HS-5 (cell line): ENCODE measurements at places on chromosomes 5 and 9.

GRCh38 chr5:94853120-94853519 lies 234.7 kb downstream of the SLF1 start:
- DNase-seq: no peak

DNA sequence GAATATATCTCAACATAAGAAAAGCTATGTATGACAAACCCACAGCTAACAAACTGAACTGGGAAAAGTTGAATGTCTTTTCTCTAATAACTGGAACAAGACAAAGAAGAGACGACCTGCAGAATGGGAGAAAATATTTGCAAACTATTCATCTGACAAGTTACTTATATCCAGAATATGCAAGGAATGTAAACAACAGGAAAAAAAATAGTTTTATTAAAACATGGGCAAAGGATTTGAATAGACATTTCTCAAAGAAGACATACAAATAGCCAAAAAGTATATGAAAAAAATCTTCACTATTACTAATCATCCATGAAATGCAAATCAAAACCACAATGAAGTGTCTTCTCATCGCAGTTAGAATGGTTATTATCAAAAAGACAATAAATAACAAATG lies 181.7 kb upstream of the TLX3 start:
- no peak for DNase-seq

DNA sequence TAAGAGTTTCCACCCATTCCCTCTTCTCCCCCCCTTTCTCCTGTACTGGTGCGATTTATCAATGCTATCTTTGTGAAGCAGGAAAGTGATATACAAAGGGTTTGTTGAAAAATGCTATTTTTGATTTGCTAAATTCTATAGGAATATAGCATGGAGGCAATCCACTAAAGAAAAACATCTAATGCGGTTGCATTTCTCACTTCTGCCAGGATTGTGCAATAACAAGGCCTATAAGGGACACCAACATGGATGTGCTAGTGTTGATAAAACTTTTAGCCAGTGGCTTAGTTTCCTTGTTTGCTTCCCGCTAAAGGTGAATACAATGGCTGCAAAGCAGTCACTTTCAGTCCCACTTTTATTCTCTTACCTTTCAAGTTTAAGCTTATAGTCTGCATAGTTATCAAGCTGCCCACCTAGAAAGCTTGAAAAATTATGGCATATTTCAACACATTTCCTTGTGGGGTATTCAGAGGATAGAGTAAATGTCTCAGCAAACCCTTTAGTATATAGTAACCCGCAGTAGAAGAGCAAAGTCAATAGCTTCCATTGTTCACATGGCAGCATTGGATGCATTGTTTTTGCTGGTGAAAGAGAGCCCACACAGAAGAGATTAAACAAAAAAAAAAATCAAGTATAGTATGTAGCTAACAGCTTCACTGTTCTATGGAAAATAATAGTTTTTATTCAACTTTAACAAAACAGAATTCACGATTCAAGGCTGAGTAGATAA lies 674.6 kb upstream of the SEMA6A start:
- no peak for DNase-seq

DNA sequence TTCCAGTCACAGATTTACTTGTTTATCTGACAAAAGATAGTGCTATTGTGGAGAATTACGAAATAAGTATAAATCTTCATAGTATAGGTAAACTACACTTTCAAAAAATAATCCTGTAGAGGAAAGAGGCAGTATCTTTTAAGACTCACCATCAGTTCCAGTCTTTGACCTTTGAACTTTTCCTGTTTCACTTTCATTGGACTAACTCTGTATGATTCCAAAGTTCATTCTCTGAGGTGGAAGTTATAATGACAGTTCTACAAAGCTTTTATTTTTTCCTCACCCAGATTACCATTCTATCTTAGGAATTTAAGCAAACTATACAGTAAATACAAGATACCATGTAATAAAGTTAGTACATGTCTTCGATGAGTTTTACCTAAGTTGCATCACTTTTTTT lies 901.3 kb upstream of the SEMA6A start:
- no peak for DNase-seq

DNA sequence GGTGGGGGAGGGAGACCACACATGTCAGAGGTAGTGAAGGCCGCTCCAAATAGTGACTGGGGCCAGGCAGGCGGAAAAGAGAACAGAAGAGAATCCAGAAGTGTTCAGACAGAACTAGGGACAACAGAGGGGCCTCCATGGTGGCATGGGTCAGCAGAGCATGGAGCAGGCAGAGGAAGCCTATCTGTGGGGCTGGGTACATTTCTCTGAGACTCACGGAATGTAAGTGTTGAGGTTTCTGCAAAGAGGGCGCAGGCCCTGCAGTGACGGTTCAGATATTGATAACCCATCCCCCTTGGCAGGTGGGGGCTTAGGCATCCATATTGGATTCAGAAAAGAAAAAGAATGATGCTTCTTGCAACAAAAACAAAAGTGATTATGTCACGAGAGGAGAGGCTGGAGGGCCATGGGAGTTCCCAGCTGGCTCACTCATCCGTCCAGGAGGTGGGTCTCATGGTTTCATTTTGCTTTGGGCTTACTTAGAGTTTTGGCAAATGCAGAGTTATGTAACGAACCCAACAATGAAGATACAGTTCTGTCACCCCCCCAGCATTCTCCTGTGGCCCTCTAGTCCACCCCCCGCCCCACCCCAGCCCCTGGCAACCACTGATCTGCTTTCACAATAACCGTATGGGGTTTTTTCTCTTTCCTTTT lies 5.4 kb upstream of the RMND5B start:
- no peak for DNase-seq

DNA sequence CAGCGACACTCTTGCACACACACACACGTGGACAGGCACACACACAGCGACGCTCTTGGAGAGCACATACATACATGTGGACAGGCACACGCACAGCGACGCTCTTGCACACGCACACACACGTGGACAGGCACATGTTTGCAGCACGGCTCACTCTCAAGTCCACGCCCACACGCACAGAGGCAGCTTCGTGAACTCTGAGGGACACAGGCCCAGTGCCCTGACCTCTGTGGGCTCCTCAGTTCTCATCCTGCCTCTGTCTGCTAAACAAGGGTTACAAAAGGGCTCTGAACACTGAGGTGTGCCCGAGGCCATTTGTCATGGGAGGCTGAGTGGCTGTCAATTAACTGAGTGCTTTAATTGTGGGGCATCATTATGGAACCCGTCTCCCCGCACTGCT lies 558.8 kb upstream of the ADAMTS16 start:
- no peak for DNase-seq

GRCh38 chr5:107119656-107120055 lies 551.1 kb downstream of the EFNA5 start:
- no peak for DNase-seq

- DNase-seq: no peak
Measured at GRCh38 chr9:76330034-76330433, 64.2 kb downstream of the RFK start.

DNA sequence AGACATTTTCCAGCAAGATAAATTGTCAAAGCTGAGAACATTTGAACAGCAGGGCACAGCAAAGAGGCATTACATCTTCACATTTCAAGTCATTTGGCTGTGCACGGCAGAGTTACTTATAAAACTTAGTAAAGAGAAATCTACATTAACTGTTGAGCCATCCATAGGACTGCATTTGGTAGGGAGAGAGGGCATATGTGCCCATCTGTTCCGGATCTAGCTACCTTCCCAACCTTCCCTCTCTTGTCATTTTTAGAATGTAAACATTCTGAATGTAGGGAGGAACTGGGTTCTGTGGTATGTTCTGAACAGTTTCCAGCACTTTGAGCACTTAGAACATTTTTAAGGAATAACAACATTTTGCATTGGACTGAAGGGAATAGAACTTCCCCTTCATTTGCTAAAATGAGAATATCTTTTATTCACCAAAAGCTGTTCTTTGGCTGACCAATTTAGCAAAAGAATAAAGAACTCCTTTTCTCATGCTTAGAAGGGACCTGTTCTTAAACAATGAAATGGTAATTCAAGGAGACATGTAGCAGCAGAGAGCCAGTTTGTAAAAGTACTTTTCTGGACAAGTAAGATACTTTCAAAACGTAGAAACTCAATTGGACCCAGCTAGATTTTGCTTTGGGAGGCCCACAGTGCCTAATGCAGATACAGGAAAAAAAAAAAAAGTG lies 104.4 kb downstream of the CETN3 start:
- DNase-seq: no peak

GRCh38 chr9:35277628-35278359 lies 116.0 kb downstream of the UNC13B start:
- DNase-seq: peak; percentile 20
